Fibroblast of skin of right biceps (primary cell): ENCODE measurements at places on chromosomes 2 and 18.

DNA sequence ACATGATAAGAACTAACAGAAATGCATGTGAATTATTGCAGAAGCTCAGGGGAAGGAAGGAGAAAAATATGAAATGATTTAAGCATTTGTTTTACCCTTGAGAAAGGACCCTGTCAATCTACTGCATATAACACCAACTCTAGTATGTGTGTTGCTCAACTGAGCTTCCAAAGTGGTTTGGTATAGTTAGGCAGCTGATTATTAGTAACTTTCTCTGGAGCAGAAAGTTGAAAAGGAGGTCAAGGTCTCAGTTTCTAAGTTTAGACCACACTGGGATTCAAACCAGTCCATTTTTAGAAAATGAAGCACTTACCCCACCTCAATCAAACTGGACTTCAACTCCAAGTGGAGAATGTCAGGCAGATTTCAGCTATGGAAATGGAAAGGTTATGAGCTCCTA is 123.3 kb upstream of the CDC42EP3 start:
- DNase-seq, result no peak

DNA sequence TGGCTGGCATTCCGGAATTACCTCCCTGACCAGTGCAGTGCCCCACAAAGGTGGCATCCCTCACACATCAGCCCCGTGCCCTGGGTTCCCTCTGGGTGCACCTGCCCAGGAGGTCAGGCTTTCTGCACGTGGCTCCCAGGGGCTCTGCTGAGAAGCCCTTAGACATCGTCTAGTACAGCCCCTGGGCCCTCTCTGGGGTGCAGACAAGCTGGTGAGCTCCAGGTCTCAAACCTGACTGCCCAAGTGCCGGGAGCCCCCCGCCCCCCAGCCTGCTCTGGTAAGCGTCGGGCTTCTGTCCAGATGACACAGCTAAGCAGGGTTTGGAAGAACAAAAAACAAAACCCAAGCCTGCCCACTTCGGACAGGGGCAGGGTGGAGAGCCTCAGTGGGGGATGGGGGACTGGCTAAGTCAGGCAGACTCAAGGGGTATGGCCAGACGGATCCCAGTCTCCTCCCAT is 20.2 kb downstream of the TWIST2 start:
- DNase-seq, result peak; percentile 51

- no peak for DNase-seq
Measured at GRCh38 chr2:109207176-109207575, 78.2 kb downstream of the SH3RF3 start.

- peak; percentile 37 for DNase-seq
Measured at GRCh38 chr2:18795906-18796305, 206.5 kb upstream of the NT5C1B start.

- DNase-seq, result no peak
Measured at GRCh38 chr2:84880645-84881521, at the start of gene TRABD2A. TRABD2A (minus strand) TSS chr2:84881084; CDS start chr2:84881039, 45 bp downstream.
